NCI-H2029 (cell line): ENCODE measurements at places on chromosomes 16 and 17.
A peak's percentile ranks its signal among the peaks of the same experiment; 100 is the strongest.

GRCh38 chr17:76251478-76252039, 11.3 kb upstream of the RNF157 start:
- DNase-seq = no peak

DNA sequence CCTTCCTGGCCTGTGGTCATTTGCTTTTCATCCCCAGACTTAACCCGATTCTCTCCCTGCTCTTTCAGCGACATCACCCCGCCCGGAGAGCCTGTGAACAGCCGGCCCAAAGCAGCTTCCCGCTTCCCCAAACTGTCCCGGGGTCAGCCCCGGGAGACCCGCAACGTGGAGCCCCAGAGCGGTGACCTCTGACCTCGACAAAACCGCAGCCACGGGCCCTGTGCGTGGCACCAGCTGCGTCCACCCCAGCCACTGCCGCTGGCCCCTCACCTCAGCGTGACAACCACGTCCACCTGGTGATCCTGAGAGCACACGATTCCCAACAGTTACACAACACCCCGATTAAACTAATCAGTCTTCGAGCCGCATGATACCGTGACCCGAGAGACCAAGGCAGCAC, 235.2 kb downstream of the CPPED1 start:
- DNase-seq = no peak

- DNase-seq = no peak
Measured at GRCh38 chr17:74646231-74646630, 22.7 kb upstream of the CD300E start.

- DNase-seq = no peak
Measured at GRCh38 chr17:15340966-15341365, 431 bp downstream of the TEKT3 start.

- no peak for DNase-seq
Measured at GRCh38 chr17:71316176-71316897, 804.5 kb upstream of the SOX9 start.

GRCh38 chr17:73508057-73508930, 136.0 kb downstream of the SDK2 start:
- DNase-seq = no peak

DNA sequence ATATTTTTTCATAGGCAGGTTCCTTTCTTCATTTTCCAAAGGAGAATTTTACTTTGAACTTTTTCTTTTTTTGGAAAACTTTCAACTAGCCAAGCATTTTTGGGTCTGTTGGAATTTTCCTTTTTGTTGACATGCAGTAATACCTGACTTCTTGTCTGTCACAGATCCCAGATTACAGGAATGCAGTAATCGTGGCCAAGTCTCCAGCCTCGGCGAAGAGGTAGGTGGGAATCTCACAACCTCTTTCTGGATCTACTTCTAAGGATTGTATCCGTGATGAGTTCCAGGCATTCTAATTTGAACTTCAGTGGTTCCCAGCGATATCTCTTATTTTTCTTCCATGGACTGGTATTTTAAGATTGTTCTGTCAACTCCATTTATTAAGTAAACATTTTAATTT, 31.7 kb downstream of the PRPSAP2 start:
- no peak for DNase-seq

DNA sequence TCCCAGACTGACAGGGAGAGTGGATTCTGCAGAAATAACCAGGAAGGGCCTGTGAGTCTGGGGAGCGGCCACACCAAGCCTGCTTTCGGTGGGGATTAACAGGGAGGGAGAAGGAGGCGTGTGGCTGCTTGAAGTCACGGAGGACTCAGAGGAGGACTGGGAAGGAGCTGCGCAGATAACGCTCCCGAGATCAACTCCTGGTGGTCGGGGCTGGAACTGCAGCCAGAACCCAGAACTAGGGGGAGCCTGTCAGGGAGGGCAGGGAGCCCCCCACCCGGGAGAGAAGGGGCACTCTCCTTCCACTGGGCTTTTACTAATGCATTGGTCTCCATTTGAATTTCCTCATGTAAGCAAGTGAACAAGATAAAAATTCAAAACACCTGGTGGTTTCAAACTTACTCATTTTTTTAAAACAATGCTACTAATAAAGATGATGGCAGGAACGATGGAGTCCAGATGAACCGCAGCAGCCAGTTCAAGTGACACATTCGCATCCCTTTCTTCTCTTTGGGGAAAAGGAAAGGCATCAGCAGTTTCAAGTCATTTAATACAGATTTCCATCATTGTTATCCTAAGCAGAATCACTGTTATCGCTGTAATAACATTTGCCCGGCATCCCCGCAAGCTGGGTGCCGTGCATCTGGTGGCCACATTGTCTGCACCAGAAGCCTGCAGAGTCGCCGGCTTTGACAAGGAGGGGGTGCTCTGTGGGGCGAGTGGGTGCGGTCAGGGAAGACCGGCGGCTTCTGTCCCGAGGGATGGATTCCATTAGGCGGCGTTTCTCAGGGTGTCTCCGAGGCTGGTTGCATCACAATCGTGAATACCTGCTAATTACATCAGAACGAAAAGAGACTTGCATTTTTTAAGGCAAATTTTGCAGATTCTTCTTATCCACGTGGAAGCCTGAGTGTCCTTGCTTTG, 183.0 kb downstream of the FOXL1 start:
- no peak for DNase-seq

GRCh38 chr17:59790910-59791309, 83.5 kb downstream of the VMP1 start:
- DNase-seq = no peak

GRCh38 chr16:9801651-9802050, 380.6 kb downstream of the GRIN2A start:
- no peak for DNase-seq

- no peak for DNase-seq
Measured at GRCh38 chr17:57910462-57911420, 44.5 kb downstream of the CUEDC1 start.

GRCh38 chr17:75344666-75345065, 55.4 kb upstream of the SLC25A19 start:
- no peak for DNase-seq

GRCh38 chr16:88424587-88425235, 28.4 kb upstream of the ZFPM1 start:
- DNase-seq = no peak

GRCh38 chr17:82014432-82014831, 8.2 kb downstream of the CENPX start:
- DNase-seq = no peak

DNA sequence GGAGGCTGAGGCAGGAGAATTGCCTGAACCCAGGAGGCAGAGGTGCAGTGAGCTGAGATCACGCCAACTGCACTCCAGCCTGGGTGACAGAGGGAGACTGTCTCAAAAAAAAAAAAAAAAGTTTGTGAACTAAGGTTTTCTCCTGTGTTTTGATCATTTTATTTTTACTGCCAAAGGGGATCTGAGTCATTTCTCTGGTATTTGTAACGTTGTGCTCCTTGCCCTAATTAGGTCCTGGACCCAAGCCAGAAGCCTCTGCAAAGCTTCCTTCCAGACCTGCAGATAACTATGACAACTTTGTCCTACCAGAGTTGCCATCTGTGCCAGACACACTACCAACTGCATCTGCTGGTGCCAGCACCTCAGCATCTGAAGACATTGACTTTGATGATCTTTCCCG, 32.1 kb downstream of the IST1 start:
- DNase-seq = no peak

DNA sequence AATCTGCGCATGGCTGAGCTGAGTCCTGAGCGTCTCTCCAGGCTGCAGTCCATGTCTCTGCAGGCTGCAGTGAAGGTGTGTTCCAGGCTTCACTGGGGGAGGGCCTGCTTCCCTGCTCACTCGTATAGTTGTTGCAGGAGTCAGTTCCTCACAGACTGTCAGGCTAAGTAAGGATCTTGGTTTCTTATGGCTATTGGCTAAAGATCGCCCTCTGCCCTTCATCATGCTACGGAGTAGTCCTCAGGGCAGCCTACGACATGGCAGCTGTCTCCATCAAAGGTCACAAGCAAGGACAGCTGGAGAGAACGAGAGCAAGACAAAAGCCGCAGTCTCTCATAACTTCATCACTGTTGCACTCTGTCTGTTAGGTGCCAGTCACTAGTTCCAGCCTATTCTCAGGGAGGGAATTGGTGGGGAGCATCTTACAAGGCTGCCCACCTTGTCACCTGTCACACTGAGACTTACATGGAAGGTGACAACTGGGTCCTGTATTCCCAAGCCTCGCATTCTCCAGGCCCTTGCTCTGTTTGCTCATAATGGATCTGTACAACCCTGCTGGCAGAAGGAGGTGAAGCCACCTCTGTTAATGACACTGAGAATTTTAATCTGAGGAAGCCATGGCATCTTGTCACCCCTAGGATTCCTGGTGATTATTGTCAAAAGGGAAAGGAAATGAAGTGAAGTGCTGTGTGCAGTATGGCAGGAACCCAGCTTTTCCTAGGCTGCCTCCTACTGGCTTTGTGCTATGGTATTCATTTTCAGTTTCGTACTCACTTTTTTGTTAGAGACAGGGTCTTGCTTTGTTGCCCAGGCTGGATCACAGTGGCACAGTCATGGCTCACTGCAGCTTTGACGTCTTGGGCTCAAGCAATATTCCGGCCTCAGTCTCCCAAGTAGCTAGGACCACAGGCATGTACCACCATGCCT, 43.4 kb downstream of the MFSD11 start:
- no peak for DNase-seq

DNA sequence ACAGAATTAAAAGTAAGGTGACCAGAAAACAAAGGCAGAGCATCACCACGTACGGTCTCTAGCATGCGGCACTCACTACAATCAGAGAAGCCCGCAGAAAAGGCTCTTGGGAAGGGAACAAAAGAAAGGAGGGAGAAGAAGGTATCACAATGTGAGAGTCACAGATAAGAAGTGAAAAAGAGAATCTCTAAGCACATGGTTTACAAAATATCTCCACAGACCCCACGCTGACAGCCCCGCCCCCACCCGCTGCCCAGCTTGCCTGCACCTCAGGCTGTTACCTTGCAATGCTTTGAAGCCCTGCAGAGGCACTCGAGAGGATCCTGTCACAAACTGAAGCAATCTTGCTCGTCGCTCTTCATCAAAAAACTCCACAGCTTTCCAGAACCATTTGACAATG, 40.5 kb downstream of the CEP95 start:
- DNase-seq = no peak

GRCh38 chr16:77277141-77277540, 77.9 kb downstream of the SYCE1L start:
- DNase-seq = no peak

DNA sequence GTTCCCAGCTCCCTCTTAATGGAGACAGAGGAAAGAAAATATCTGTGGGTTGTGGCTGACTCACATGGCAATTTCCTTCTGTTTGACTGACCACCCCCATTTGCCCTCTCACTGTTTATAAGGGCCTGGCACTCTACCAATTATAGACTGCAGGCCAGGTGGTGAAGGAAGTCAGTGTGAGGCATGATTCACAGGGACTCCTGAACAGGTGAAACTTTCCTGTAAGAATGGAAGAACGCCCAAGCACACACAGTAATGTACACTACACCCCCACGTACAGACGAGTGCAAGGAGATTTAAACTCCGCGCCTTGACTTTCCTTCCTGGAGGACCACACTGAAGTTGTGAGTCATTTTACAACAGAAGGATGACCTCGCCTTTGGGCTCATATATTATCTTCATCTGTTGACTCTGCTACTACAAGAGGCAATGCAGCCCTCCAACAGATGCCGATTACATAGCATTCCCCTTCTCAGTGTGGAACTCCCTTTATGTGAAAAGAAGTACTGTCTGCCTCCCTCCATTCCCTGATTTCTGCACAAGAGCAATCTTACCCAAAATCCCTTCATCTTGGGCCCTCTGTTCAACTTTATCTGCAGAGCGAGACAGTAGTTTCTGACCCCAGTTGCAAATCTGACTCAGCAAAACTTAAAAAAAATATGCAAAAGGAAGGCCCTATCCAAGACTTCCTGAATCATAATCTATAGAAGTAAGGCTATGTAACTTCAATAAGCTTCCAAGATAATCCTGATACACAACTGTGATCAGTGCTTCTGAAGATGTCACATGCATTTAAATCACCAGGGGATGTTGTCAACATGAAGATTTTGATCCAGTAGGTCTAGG, 163.6 kb downstream of the SHISA6 start:
- no peak for DNase-seq

- DNase-seq = no peak
Measured at GRCh38 chr17:63911041-63911635, at the start of gene CSHL1. Gene CSHL1 (minus strand): TSS chr17:63911258. CDS start chr17:63911196, 62 bp downstream.

- DNase-seq = no peak
Measured at GRCh38 chr17:76997981-76998531, 129.9 kb downstream of the MGAT5B start.

- peak; percentile 62 for DNase-seq
Measured at GRCh38 chr16:89686520-89687091, at the start of gene CDK10. Gene CDK10 (plus strand): TSS chr16:89686689. CDS start chr16:89686711, 22 bp downstream.

DNA sequence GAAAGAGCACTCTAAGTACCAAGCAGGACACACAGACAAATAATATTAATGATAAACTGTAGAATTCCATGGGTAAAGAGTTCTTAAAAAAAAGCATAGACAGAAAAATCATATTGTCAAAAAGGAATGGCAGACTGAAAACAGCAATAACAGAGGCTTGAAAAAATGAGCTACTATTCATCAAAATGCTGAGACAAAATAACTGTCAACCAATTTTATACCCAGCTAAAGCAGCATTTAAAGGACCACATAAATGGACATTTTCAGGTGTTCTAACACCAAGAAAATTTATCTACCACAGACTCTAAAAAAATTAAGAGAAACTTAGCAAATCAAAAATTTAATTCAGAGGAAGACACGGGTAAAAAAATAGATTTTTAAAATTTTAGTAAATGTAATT, 119.1 kb downstream of the DYNLRB2 start:
- no peak for DNase-seq

- DNase-seq = no peak
Measured at GRCh38 chr16:13951611-13952010, 31.7 kb downstream of the ERCC4 start.

- DNase-seq = no peak
Measured at GRCh38 chr17:4073983-4074830, 68.6 kb downstream of the ZZEF1 start.

GRCh38 chr16:69496376-69496775, 69.4 kb upstream of the NFAT5 start:
- DNase-seq = no peak

- no peak for DNase-seq
Measured at GRCh38 chr17:28744104-28744971, 527 bp downstream of the TRAF4 start.

DNA sequence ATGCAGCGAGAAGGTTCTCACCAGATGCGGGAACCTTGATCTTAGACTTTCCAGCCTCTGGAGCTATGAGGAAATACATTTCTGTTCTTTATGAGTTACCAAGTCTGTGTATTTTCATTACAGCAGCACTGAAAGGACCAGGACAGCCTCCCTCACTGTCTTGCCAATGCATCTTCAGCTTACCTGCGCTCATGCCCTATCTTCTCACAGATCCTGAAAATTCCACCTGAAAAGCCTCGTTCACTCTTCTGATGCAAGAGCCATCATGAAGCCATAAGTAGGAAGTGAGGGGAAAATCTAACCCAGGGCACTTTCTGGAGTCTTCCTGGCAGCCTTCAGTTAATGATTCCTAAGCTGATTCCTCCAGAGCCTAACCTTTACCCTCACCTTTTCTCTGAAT, 194.0 kb downstream of the SALL1 start:
- no peak for DNase-seq

DNA sequence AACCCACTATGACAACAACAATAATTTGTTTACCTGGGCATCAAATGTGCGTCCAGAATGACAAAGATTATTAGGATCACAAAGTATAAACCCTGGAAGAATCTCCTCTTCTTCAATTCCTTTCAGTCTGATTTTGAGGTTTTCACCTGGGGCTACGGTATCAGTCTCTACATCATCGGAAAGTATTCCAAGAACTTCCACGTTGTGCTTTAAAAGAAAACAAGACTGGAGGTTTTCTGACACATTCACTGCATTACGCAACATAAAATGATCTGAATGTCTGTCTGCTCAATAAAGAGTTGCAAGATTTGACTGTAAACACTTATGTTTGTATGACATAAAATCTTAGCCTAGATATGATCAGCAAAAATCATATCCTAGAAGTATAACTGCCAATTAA, 26.0 kb upstream of the RSL1D1 start:
- no peak for DNase-seq
